Activated naive CD8-positive, alpha-beta T cell treated with anti-CD3 and anti-CD28 coated beads for 36 hours (primary cell): ENCODE measurements at places on chromosomes 11 and 22. TPM values are rescaled to one million over a fixed set of nuclear protein-coding genes. Genes with fewer than 3 reads are reported as not detected.

DNA sequence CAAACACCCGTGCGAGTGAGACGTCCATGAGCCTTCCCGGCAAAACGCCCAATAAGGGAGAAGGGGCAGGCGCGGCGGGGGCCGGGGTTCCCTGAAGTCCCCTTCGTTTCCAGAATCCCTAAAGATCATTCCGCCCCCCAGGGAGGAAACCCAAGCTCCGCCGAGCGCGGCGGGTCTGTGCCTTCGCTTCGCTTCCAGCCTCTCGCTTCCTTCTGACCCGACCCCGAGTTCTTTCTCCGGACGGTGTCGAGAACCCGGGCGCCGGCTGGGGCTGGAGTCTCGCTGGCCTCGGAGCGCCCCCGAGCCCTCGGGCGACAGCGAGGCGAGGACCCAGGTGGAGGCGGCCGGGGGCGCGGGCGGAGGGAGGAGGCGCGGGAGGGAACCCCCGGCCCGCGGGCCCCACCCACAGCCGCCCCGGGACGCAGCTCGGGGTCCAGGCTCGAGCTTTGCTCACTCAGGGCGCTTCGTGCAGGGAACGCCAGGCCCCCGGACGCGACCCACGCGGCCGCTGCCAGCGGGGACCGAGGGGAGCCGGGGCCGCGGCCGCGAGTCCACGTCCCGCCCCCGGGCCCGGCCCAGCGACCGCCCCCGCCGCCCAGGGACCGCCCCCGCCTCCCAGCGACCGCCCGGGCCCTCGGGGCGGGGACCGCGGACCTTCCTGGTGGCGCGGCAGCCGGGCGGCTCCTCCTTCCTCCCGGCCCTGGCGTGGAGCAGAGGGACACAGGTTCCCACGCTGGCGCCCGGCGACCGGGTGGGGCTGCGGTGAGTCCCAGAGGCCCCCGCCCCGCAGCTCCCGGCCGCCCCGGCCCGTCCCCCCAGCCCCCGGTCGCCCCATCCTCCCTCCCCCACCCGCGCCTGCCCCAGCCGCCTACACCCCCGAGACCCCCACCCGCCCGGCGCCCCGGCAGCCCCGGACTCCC lies at the start of gene PGGHG:
TSS of gene PGGHG (plus strand) at position 649 of the 920 bp plus-strand sequence. CDS start 691 bp downstream, outside the sequence.
- peak; percentile 72 for DNase-seq

GRCh38 chr11:119525180-119525866 lies 102.4 kb upstream of the THY1 start:
- no peak for DNase-seq

OR5B17 gene
- not detected for total RNA-seq

DNA sequence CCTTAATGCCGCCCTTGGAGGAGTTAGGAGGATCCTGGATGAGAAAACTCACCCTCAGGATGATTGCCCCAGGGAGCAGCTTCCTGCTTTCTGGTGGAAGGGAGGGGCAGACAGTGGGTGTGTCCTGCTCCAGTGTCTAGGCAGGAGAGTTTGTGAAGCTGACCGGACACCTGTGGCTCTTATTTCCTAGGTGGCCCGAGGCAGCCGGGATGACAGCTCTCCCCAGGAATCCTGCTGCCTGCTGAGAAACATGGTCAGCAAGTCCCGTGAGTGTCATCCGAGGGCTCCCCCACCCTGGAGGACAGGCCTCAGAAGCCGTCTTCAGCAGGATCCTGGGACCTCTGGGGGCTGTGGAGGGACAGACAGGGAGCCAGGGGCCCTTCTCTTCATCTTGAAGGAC lies 50.4 kb downstream of the ST3GAL4 start:
- no peak for DNase-seq

GRCh38 chr22:34696557-34696956 lies 369.4 kb upstream of the ISX start:
- DNase-seq = no peak

KRTAP5-9 gene
- total RNA-seq = not detected

DNA sequence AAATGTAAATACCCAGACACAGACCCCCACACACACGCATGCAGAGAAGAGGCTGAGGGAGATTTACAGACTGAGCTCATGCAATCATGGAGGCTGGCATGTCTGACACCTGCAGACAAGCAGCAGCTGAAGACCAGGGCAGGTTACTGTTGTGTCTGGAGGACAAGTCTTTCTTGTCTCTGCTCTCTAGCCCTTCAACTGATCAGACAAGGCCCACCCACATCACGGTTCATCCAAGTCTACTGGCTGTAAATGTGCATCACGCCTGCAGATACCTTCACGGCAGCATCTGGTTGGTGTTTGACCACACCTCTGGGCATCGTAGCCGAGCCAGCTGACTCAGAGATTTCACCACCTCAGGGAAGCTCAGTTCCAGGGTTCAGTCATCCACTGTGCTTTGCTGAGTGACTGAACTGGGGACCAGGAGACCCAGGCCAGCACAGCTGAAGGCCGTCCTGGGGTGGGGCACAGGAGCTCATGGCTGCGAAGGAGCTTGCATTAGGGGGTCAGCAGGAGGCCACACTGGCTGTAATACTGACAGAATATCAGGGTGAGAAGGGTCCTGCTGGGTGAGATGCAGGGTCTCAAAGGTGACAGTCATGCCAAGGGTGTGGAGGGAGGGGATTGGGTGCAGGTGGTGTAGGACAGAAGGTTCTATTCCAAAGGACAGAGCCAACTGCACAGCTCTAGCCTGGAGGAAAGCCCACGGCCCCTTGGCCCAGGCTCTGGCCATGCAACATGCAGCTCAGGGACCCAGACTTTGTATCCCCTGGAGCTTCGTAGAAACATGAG lies 304.9 kb downstream of the BRD1 start:
- no peak for DNase-seq

DNA sequence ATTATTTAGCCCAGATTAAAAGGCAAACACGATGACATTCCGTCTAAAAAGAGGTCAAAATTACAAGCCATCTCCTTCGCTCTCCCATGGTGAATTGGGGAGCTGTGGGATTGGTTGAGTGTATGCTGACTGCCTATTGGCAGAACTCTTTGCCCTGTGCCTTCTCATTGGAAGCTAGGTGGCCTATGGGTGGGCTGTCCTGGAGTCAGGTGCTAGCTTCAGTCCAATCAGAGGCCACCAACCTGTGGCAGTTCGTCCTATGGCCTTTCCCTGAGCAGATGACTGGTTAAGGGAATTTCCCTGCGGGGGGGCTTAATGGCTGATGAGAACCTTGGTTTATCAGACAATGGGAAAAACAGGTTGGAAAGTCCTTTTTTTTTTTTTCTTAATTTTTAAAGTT lies 3.2 kb upstream of the MTMR3 start:
- peak; percentile 34 for DNase-seq

ASCL3 gene
- not detected for total RNA-seq

VPS51 gene
- 108 TPM for total RNA-seq

GRCh38 chr22:47188261-47189055 lies 426.0 kb downstream of the TBC1D22A start:
- DNase-seq = no peak
